CD4-positive, alpha-beta T cell (primary cell): ENCODE measurements at places on chromosomes 6 and 20. TPM values are rescaled to one million over a fixed set of nuclear protein-coding genes. Genes with fewer than 3 reads are reported as not detected.

KIAA0408 gene
- 1.0 TPM for total RNA-seq

GRCh38 chr6:111926731-111927302 is 53.6 kb upstream of the FYN start:
- DNase-seq, result no peak

DNA sequence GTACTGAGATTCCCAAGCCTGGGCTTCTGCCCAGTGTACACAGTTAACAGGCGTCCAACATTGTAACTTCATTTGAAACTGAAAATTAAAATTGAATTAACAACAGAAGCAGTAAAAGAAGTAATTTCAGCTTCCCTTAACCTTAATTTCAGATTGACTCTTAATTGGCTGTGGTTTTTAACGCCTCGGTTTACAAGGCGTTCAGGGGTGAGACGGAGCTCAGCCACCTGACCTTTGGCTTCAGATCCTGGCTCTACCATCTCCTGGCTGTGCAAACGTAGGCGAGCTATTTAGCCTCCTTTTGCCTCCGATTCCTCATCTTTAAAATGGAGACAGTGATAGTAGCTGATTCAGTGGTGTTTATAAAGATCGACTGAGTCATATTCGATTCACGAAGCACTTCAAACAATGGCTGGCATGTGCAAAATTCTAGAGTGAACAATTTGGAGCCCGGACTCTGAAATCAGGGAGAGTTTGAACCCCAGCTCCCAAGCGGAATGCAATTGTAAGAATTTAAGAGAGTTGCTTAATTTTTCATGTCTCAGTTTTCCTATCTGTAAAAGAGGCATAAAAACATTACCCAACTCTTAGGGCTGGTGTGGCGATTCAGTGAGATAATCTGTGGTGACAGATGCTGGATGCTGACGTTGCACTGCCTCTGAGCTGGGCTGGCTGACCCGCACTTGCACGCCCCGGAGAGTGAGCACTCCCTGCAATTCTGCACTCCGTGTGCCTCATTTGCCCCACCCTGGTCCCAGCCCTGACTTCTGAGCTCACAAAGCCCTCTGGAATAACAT is 23.5 kb upstream of the OCSTAMP start:
- no peak for DNase-seq

- no peak for DNase-seq
Measured at GRCh38 chr6:54191461-54191860, 80.2 kb downstream of the MLIP start.

HMGCLL1 gene
- total RNA-seq, result not detected

DNA sequence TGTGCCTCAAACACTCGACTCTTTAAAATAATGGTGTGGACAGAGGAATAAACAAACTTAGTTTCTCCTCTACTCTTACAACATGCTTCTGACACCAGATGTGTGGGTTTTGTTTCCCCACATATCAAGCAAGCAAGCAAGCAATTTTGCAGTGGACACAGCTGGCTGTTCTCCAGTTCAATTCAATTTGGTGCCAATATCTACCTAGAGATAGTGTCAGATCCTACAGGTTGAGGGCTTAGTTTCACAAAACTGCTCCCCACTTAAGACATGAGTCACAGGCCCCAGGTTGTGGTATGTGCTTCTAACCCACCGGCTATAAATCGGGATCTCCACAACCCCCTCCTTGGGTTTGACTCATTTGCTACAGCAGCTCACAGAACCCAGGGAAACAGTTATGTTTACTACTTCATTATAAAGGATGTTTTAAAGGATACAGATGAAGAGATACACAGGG is 131.4 kb upstream of the TRAF3IP2 start:
- peak; percentile 53 for DNase-seq

DNA sequence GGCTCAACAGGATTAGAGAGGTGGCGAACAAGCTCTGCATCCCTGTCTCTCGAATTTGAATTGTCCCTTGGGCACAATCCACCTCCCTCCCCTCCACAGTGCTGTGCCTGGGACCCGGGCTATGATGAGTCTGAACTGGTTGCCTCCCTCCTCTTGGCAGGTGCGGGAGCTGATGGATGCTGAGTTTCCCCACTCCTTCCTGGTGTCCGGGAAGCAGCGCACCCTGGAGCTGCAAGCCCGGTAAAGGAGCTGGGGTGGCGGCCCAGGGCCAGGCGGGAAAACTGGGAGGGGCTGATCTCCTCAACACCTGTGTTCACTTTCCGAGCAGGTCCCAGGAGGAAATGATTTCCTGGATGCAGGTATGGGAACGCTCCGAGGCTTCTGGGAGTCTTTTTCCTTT is 14.9 kb downstream of the FGD2 start:
- DNase-seq, result no peak

GRCh38 chr6:44054721-44055559 is 72.3 kb downstream of the MRPL14 start:
- DNase-seq, result no peak
